ENCODE measurements at places on chromosomes 3 and 15. TPM values are rescaled to one million over a fixed set of nuclear protein-coding genes. Genes with fewer than 3 reads are reported as not detected.

- no peak for DNase-seq
These were observed 167.1 kb downstream of the NEK11 start for GRCh38 chr3:131193641-131194238.

DNA sequence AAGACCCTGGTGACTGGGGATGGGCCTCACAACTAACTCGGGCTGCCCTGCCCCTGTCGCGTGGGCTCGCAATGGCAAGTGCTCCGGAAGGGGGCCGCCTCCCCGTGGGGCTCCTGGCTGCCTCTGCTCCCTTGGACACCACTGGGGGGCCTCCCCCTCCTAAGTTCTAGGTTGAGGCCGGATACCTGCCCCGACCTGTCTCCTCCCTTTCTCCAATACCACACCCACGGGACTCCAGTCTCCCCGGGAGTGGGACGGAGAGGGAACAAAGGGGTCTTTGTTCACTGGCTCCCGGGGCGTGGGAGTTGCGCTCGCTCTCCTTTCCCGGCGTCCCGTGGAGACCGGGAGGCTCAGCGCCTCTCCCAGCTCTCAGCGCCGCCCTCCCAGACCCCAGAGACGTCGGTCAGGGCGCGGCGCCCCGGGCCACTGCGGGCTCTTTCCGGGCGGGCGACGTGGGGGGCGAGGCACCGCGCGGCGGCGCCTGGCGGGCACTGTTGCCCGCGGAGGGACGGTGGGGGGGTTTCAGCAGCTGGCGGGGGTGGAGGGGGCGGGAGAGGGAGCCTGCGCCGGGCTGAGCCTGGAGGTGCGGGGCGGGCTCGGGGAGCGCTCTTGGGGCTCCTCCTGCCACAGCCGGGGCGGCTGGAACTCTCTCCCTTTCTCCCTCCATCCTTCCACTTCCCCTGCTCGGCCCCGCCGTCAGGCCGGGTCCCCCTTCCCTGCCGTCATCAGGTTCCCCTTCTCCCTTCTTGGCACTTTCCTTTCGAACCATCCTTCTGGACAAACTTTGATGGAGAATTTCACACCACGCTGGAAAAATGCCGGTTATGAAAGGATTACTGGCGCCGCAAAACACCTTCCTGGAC, at the start of gene KCNH8:
Gene KCNH8, plus strand, starts transcription at position 606 of the 863 bp plus-strand sequence. Its CDS starts 210 bp downstream, at position 816.
- DNase-seq, result peak; percentile 45

DNA sequence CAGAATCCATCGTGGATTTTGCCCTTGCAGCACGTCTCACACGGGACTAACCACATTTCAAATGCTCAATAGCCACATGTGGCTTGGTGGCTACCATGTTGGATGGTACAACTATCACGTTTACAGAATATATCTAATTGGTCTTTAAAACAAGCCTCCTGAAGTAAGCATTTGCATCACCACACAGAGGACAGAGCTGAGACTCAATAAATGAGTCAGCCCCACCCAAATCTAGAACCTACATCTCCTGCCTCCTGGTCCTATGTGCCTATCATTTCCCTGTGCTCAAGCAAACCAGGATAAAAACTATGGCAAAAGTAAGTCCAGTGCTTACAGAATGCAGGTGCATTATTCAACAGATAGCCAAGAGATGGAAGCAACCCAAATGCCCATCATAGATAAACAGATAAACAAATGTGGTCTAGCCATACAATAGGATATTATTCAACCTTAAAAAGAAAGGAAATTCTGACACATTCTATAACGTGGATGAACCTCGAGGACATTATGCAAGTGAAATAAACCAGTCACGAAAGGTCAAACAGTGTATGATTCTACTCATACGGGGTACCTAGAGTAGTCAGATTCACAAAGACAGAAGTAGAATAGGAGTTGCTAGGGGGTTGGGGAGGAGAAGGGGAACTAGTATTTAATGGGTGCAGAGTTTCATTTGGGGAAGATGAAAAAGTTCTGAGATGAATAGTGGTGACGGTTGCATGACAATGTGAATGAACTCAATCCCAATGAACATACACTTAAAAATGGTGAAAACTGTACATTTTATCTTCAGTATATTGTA, 43.9 kb downstream of the SRGAP3 start:
- no peak for DNase-seq

- DNase-seq, result peak; percentile 81
These were observed 539 bp upstream of the PLCL2 start for GRCh38 chr3:16884084-16884747.

DNA sequence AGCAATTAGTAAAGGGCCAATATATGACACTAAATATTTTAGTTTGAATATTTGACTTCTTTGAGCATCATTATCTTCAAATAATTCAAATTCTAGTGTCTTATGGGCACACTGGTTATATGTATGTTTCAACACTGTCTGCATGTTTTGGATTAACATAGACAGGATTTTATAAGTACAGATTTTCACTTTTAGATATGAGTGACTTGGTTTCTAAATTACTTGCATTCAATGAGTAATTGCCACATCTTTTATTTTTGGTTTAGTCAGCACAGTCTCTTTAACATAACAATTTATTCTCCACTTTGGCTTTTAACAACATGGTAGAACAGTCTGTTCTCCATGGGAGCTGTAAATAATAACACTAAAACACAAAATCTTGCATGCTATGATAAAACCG, 674.8 kb downstream of the TBL1XR1 start:
- no peak for DNase-seq

PLOD2 gene
- polyA plus RNA-seq, result 15.7 TPM

C15orf61 gene
- polyA plus RNA-seq, result 8.2 TPM

PLSCR5 gene
- not detected for polyA plus RNA-seq

DNA sequence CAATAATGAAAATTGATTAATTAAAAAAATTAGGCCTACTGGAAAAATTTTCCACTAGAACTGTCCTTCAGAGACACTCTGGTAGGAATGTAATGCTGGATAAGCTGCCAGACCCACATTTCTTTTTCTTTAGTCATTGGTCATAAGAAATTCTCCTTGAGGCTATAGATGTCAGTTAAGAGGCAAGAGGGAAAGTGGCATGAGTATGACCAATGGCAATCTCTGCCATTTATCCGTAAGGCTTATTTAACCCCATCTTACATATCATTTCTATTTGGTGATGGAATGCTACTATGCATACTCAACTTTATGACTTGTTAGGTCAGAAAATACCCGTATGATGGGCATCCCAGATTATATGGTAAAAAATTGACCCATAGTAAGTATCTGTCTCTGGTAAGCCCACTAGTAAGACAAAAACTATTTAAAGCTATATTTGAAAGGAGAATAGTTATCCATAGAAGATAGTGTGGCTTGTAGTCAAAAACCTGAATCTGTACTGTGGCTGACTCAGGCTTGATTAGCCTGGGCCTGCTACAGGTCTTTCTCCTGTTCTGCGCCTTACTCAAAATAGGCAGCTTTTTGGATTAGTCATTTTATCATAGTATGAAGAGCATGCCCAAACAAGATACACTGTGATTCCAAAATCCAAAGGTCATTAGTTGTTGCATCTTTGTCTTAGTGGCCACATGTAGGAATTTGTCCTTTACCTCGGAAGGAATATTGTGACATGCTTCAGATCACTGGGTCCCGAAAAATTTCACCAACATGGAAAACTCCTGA, 314.7 kb downstream of the PYDC2 start:
- DNase-seq, result no peak

DNA sequence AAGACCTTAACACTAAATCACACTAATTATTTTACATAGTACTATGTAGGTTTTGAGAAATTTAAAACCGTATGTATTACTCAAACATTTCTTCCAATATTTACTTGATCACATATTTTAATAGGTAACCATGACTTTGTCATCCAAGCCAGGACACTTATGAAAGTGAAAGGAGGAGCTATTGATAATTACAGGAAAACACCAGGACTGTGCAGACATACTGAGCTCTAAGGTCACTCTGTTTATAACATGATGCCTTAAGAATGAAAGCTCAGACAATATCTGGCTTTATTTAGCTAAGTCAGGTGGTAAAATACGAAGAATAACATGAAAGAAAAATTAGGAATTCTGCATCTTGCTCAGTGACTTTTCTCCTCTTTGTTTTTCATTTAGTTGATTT, 216.0 kb upstream of the NANOGP8 start:
- DNase-seq, result no peak

DNA sequence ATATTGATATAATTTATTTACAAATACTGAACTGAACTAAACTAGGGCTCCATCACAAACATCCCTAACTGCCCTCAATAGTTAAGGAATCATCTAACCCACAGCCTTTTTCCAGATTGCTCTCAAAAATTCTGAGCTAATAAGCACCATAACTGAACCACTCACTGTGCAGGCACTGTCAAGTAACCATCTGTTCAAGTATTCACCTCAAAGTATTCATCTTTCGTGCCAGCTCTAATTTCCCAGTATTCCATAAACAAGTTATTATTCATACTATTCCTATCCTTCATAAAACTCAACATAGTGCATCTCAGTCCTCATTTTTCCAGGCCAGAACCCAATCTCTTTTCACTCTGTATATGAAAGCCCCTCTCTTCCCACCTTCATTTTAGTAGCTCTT, 41.1 kb downstream of the THBS1 start:
- DNase-seq, result no peak

- DNase-seq, result no peak
These were observed 615.0 kb upstream of the NECTIN3 start for GRCh38 chr3:110456438-110457138.

XIRP1 gene
- polyA plus RNA-seq, result 523 TPM

DNA sequence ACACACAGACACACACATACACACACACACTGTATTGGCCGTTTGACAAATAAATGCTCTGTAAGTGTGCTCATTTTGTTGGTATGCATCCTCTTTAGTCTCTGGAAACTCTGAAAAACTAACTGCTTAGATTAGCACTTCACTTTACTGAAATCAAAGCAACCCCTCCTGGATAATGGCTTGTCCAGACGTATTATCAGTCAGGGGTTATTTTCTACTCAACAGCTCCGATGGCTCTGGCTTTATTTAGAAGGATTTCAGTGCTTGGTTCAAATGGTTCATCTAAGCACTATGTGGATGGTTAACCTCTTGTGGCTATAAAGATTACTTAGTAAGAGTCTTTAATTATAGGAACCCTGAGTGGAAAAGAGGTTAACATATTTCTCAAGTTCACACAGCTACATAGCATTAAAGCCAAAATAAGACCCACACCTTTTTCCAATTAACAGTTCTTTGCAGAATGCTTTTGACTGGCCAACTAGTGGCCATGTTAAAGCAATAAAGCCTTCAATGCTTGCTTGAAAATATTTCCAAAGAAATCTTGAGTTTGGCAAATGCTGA, 516.1 kb upstream of the NAALADL2 start:
- DNase-seq, result no peak

FYTTD1 gene
- polyA plus RNA-seq, result 108 TPM

DNA sequence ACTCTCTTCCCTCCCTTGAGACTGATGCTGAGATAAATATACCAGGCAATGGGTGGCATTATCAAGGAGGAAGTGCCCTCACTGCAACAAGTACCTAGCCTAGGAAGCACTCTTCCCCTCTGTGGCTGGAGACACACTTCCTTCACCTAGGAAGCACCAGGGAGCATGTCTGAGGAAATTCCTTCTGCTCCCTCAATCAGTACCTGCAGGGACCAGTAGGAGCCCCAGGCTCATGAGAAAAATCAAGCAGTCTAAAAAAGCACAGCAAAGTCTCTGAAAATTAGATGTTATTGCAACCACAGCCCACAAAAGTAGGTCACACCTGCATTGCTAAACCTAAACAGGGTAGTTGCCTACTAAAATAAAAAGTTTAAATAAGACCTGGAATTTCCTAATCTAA, 78.2 kb upstream of the TRPM1 start:
- no peak for DNase-seq

GRCh38 chr3:24518990-24519367, 24.3 kb upstream of the THRB start:
- DNase-seq, result no peak

GRCh38 chr3:183158551-183159006, 4.0 kb downstream of the LAMP3 start:
- DNase-seq, result no peak

GALNT15 gene
- polyA plus RNA-seq, result 25.8 TPM

GRCh38 chr3:63864965-63865327, 1.3 kb downstream of the ATXN7 start:
- DNase-seq, result no peak

SPTSSB gene
- polyA plus RNA-seq, result 0.03 TPM

GRCh38 chr15:43208052-43209002, 12.5 kb downstream of the EPB42 start:
- DNase-seq, result no peak

DNA sequence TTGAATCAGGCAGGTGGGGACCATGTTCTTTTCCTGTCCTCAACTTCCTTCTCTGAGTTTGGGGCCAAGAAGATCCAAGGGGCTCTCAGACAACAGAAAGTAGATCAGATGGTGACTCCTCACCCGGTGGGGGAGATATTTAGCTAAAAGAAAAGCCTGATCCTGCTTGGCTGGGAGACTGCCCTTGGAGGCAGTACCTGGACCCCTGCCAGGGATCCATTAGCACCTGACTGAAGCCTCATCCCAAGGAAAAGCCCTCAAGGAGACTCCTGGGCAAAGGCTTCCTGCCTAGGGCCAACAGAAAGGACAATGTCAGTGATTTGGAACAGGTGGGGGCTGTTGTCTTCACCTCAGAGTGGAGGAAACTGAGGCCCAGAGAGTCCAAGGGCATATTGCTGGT, 33.5 kb upstream of the HHATL start:
- DNase-seq, result no peak

- DNase-seq, result no peak
These were observed 183.8 kb downstream of the NEK10 start for GRCh38 chr3:27185231-27185989.

DNA sequence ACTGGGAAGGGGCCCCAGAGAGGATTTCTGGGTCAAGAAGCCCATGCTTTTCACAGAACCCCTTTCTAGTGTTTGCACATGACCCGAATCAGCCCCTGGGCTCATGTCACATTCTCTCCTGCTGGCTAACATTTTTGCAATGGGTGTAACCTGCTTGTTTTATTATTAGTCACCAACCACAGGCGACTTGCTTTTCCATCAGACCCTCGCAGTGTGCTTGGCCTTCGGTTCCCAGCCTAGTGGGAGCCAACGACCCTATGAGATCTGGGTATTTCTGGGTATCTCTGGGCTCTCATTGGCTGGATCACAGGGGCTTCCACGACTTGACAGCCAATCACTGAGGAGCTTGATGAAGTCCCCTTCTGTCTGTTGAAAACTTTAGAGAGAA, 11.0 kb upstream of the FBLN2 start:
- no peak for DNase-seq

GRCh38 chr15:56812221-56812620, 78.9 kb upstream of the ZNF280D start:
- DNase-seq, result no peak

ADAMTS17 gene
- 5.7 TPM for polyA plus RNA-seq

HOMER2 gene
- 27.2 TPM for polyA plus RNA-seq
